ENCODE measurements at places on chromosomes 12 and 14.

- DNase-seq: no peak
These were observed 187.0 kb downstream of the EPS8 start for GRCh38 chr12:15602051-15602672.

DNA sequence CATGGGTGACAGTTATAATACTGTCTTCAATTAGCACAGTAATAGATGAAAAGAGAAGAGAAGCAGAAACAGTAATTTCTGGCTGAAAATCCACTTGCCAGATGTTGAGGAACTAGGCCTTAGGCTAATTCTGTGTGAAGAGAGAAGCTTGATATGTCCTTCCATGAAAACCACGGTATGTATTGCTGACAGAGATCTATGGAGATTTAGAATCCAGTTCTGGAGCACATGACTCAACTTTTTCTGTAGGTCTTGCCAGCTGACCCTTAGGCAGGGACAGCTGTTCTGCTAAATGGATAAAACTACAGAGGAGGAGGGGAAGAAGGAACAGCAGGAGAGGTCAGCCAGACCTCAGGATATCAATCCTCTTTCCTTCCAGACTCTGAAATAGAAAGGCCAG, 211.5 kb downstream of the PRKD1 start:
- DNase-seq: peak; percentile 44

- no peak for DNase-seq
These were observed 35.7 kb downstream of the FOXN4 start for GRCh38 chr12:109273354-109273753.

DNA sequence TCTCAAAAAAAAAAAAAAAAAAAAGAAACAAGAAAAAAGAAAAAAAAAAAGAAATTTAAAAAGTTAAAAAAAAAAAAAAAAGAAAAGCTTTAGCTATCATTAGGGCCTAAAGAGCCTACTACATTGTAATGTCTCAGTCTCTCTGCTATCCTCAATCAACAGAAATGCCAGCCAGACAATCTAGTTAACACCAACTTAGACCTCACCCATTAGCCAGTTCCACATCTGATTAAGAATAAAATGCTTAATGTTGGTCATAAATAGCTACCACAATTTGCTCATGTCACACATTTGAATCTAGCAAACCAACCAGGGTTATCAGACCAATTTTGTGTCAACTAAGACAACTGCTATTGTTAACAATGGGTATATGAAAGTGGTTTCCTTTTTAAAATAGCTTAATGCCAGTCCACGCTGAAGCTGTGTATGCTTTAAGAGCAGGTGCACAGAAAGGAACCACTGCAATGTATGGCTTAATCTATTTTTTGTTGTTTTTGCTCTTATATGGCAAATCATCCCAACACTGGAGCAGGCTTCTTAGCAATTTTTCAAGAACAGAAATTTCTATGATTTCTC, 45.5 kb upstream of the SELPLG start:
- no peak for DNase-seq

DNA sequence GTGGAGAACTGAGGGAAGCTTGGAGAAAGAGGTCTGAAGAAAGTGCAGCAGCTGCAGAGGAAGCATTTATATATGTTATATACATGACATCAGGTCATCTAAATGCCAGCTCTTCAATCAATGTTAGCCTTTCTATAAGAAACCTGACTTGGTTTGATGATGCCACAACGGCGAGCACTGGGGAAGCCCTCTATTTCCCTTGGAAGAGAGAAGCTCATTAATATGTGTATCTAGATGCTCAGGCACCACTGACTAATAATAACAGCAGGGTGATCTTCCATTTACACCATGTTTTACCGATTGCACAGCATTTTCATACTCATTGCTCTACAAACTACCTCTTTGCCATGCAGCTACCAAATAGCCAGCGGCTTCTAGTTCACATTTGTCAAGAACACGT, 811 bp downstream of the ACYP1 start:
- DNase-seq: no peak

DNA sequence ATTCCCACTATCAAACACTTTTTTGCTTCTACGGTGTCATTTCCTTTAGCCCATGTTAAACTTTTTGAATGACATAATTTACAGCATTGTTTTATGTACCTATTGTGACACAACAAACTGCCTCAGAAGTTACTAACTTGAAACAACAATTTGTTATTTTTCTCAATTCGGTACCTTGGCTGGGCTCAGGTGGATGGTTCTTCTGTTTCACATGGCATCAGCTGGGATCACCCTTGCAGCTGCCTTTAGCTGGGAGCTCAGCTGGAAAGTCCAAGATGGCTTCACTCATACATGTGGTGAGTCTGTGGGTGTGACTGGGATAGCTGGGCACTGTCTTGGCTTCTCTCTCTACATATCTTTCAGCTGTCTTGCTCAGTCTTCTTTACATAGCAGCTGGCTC, 156.0 kb downstream of the GXYLT1 start:
- DNase-seq: no peak

GRCh38 chr12:31965090-31965489, 5.9 kb downstream of the RESF1 start:
- DNase-seq: no peak

GRCh38 chr14:26917086-26917485, 319.3 kb upstream of the NOVA1 start:
- peak; percentile 68 for DNase-seq

- DNase-seq: no peak
These were observed 7.7 kb upstream of the PPP1R13B start for GRCh38 chr14:103854822-103855733.

All from cardiac fibroblast (primary cell).